ENCODE measurements at places on chromosomes 7 and 10.

- DNase-seq: no peak
These were observed 6.2 kb upstream of the MARVELD1 start for GRCh38 chr10:97707134-97707861.

DNA sequence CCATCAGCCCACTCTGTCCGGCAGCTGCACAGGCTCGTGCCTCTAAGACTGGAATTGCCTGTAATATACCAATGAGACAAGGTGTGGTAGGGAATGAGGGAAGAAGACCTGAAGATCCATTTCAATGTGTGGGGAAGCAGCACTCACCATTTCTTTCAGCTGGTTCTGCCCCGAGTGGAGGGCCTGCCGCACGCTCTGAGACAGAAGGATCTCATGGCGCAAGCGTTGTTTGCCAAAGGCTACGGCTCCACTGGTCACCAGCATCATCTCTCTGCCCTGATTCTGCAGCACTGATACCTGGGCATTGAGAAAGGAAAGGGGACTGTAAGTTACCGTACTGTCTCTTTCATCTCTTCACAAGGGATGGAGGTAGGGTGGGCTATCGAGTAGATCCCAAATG lies 19.4 kb downstream of the ALDH18A1 start:
- no peak for DNase-seq

DNA sequence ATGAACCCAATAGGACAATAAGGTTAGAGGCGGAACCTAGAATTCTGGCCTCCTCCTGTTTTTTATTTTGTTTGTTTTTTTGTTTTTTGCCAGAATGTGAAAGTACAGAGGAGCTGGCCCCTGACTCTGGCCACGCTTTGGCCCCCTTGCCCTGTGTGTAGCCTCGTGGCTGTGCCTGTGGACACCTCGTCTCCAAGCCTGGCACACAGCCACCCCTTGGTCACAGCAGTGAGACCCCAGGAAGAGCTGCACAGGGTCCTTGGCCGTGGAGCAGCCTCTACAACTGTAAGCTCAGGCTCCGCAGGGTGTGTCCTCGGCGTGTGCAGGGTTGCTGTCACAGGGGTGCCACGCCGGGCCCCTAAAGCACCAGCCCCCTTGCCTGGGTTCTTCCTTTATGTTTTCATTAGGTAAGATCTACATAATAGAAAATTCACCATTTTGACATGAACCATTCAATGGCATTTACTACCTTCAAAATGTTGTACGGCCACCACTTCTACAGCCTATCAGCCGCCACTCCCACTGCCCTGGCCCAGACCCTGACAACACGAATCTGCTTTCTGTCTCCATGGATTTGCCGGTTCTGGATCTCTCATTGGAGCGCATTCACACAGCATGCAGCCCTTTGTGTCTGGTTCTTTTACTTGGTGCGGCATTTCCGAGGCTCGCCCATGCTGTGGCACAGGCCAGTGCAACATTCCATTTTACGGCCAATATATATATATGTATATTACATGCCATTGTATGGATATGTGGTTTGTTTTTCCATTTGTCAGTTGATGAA lies 51.0 kb downstream of the AMZ1 start:
- no peak for DNase-seq

DNA sequence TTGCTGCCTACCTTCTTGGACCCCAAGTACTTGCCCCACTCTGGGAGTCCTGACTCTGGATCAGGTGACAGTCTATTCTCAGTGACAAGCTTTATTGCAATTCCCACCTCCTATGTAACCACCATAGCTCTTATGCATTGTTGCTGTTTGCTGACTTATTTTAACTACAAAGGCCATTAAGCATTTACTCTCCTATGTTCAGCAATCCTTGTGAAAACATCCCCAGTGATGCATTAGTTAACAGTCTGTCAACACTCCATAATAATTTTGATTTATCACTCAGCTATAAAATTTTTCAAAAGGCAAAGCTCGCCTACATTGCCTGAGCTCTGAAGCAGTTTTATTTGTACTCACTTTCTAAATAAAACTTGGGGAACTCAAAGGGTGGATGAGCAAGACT lies 871.8 kb upstream of the SORCS1 start:
- no peak for DNase-seq

GRCh38 chr10:48366261-48366660 lies 59.8 kb downstream of the MAPK8 start:
- DNase-seq: no peak

DNA sequence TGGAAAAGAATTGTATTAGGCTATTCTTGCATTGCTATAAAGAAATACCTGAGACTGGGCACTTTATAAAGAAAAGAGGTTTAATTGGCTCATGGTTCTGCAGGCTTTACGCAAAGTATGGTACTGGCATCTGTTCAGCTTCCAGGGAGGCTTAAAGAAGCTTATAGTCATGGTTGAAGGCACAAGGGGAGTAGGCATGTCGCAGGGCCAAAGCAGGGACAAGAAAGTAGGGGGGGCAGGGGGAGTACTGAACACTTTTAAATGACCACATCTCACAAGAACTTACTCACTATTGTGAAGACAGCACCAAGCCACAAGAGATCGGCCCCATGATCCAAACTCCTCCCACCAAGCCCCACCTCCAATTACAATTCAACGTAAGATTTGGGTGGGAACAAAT lies 152.5 kb upstream of the PHF14 start:
- DNase-seq: no peak

GRCh38 chr7:134722786-134723322 lies 56.6 kb upstream of the CALD1 start:
- DNase-seq: no peak

DNA sequence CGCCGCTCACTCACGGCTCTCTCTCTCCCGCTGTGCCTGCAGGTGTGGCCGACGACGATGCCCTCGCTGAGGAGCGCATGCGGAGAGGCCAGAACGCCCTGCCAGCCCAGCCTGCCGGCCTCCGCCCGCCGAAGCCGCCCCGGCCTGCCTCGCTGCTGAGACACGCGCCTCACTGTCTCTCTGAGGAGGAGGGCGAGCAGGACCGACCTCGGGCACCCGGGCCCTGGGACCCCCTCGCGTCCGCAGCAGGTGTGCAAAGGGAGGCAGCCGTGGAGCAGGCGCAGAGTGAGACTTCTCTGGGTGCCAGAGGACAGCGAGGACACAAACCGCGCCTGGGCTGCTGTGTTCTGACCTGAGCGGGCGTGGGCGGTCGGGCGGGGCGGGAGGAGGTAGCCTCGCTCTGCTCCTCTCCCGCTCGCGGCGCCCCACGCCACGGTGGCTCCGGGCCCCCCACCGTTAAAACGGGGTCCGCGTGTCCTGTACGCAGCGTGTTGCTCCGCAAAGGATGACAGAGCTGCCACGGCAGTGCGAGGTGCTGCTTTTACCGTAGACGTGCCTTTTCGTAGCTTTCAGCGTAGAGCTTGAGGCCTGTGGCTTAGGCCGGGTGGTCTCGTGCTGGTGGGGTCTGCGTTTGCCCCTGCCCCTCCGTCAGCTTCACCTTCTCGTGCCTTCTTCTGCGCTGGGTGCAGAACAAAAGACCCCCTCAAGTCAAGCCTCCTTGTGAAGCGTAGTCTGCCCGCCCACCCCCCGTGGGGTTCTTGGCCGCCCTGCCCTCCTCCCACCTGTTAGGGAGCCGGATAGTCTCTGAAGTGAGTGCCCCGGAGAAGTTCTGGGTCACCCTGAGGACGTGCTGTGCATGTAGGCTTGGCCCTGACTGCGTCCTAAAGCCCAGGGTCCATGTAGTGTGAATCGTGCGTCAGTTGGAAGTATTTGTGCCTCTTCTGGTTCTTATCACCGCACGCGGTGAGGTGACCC lies 73.2 kb downstream of the DNAJB6 start:
- no peak for DNase-seq

DNA sequence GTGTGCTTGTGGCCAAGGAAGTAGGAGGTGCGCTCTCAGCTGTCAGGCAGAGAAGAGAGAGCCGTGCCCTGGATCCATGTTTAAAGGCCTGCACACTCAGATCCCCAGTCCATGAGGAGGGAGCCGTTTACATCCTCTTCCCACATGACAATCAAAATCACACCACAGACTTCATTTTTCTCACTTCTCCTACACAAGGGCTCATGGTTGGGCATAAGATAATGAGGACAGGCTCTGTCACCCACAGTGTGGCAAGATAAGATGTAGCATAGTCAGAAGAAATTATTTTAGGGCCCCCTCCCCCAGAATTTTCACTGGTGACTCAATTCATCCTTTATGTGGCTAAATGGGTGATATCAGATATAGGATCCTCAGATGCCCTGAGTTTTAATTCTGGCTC lies 35.9 kb upstream of the INHBA start:
- no peak for DNase-seq

- no peak for DNase-seq
These were observed 10.4 kb downstream of the TM9SF3 start for GRCh38 chr10:96576277-96576980.

- DNase-seq: no peak
These were observed 98.1 kb upstream of the LRRC4 start for GRCh38 chr7:128129224-128129864.

- DNase-seq: no peak
These were observed 31.1 kb upstream of the USP6NL start for GRCh38 chr10:11642566-11642965.

- DNase-seq: no peak
These were observed 689.5 kb downstream of the DNAJB9 start for GRCh38 chr7:109259151-109259550.

- no peak for DNase-seq
These were observed 27.7 kb upstream of the VAX1 start for GRCh38 chr10:117165538-117166417.

- DNase-seq: no peak
These were observed 57.8 kb upstream of the CTBP2 start for GRCh38 chr10:125217990-125218675.

DNA sequence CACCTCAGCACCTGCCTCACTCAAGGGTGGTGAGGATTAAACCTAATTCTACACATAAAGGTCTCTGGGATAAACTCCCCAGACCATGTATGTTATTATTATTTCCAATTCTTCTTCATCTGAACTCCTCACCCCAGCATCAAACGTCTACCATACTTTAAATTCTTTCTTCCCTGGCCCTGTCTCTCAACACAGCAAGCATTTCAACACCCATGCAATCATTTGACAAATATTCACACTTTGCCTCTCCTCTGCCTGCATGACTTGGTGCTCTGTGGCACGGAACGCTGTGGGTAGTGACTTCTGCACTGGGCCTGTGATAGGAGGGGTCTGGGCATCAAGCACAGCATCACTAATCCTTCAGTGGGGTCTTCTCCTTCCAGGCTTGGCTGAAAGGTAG lies 490.8 kb downstream of the TNS3 start:
- no peak for DNase-seq

- no peak for DNase-seq
These were observed 669 bp upstream of the AP5Z1 start for GRCh38 chr7:4774658-4775249.

- DNase-seq: no peak
These were observed 67.8 kb downstream of the GSAP start for GRCh38 chr7:77348371-77348813.

DNA sequence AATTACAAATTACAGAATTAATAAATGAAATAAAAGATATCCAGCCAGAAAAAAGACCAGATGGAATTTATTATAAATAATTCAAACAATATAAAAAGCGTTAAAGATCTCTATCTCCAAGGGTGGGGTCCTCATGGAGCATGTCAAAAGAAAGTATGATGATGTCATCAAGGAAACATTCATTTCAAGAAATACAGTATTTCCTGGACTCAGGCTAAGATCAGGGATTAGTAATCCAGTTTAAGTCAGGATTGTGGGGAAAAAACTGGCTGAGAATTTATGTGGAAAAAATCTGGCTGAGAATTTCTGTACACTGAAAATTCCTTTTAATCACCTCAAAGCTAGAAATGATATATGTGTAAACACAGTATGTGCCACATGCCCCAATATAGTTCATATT lies 1075.3 kb downstream of the XPNPEP1 start:
- no peak for DNase-seq

DNA sequence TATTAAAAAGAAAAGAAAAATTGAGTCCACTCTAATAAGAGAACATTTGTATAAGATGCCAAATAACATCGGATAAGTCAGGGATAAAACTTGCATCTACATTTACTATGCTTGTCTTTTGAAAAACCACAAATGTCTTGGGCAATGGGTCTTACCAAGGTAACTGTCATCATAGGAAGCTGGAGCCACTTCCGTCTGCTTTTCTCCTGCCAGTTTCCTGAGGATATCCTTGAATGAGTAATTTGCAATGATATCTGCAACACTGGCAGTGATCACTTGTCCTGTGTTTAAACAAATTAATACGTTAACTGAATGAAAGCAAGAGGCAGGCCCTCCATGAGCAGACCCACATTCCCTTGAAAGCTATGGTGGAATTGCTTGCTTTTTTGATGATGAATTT lies 47.3 kb downstream of the ITGA8 start:
- DNase-seq: no peak

DNA sequence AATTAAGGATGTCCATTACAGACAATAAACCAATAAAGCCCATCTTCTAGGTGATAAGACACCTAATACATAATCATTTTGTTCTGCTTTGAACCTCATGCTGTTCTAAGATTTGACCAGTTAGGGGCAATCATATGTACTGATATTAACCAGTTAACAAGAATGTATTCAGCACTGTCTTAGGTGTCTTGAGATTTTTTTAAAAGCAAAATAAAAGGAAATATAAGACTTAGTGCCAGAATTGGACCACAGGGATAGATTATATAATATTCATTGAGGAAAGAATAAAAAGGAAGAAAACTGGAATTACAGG lies 32.0 kb downstream of the IMMP2L start:
- DNase-seq: no peak

DNA sequence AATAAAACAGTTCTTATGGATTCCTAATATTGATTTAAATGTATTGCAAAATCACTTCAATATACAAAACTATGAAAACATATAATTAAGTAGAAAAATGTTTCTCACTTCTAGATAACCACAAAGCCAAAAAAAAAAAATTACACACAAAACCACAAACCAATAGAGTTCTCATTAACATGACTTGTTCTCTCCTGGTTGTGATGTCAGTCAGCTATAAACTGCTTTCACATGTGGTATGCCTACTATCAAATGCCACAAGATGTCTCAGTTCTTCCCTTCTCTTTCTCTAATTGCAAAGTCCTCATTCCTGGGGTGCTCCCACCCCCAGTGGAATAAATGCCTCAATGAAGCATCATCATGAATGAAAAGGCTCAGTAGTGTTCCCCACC lies 16.6 kb downstream of the GNAI1 start:
- DNase-seq: no peak

- DNase-seq: no peak
These were observed 9.5 kb upstream of the FRA10AC1 start for GRCh38 chr10:93711891-93712290.

DNA sequence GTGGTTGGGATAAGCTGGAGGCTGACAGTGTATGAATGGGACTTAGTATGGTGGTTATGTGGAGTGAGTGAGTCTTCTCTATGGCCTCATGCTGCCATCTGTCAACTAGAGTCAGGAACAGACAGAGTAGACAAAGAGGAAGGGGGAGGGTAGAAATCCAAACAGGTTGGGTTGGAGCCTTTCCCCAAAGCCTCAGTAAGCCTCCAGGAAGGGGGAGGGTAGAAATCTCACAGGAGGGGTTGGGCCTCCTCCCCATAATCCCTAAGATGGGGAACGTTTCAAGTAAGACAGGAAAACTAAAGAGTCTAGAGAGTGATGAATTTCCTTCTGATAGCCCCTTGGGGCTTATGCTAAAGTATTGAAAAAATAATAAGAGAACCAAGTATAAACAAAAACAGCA lies 2.0 kb upstream of the AKR1B15 start:
- DNase-seq: no peak

GRCh38 chr10:122142641-122143237 lies 128.4 kb upstream of the BTBD16 start:
- no peak for DNase-seq

All from thoracic aorta (tissue), 2 donors.